ENCODE measurements at places on chromosomes 2 and 18.

GRCh38 chr2:79994161-79994560 is 310.4 kb downstream of the LRRTM1 start:
- no peak for DNase-seq

GRCh38 chr2:96970910-96971309 is 15.5 kb downstream of the FAM178B start:
- DNase-seq = no peak

GRCh38 chr2:191631754-191632153 is 46.2 kb upstream of the NABP1 start:
- no peak for DNase-seq

- DNase-seq = no peak
These were observed 13.1 kb upstream of the UGT1A9 start for GRCh38 chr2:233658610-233659009.

GRCh38 chr2:236607471-236608187 is 38.0 kb downstream of the ACKR3 start:
- DNase-seq = no peak

DNA sequence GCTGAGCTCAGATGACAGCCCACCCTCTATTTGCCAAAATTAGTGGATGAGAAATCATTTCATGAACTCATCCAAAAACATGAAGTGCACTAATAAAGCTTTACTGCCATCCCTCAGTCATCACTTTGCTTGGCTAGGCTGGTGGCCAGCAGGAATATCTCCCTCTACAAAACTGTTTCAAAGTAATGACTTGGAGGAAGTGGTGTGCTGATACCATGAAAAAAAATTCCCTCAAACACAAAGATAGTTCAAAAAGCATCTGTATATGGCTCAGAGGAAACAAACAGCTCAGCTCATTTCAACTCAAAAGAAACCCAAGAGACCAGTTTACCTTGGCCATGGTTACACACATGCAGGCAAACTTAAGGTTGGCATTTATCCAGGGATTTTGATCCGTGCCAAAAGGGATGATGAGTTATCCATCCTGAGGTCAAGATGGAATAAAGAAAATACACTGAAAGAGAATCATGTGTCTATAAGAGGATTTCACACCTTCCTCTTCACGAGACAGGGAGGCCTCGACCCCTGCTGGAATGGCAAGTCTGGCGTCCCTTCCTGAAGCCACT is 18.4 kb upstream of the WIPF1 start:
- no peak for DNase-seq

DNA sequence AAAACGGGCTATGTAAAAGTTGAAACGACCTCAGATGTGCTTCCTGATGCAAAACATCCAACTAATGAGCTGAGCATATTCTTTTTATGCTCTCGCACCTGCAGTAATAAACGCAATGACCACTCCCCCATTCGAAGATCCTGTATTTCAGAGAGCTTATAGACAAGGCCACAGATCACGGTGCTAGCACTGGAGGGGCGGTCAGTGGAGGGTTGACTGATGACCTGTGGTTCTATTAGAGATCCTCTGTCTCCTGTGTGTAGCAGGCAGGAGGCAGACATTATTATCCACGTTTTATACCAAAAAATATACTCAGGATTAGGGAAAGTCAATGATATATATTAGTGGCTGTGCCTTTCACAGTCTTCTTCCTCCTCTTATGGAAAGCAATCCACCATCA is 457.0 kb downstream of the CNTNAP5 start:
- DNase-seq = no peak

GRCh38 chr2:73925033-73925704 is 1.5 kb upstream of the DGUOK start:
- no peak for DNase-seq

GRCh38 chr2:150675807-150676206 is 188.3 kb upstream of the RND3 start:
- no peak for DNase-seq

- no peak for DNase-seq
These were observed 3.2 kb downstream of the RALBP1 start for GRCh38 chr18:9478545-9478944.

DNA sequence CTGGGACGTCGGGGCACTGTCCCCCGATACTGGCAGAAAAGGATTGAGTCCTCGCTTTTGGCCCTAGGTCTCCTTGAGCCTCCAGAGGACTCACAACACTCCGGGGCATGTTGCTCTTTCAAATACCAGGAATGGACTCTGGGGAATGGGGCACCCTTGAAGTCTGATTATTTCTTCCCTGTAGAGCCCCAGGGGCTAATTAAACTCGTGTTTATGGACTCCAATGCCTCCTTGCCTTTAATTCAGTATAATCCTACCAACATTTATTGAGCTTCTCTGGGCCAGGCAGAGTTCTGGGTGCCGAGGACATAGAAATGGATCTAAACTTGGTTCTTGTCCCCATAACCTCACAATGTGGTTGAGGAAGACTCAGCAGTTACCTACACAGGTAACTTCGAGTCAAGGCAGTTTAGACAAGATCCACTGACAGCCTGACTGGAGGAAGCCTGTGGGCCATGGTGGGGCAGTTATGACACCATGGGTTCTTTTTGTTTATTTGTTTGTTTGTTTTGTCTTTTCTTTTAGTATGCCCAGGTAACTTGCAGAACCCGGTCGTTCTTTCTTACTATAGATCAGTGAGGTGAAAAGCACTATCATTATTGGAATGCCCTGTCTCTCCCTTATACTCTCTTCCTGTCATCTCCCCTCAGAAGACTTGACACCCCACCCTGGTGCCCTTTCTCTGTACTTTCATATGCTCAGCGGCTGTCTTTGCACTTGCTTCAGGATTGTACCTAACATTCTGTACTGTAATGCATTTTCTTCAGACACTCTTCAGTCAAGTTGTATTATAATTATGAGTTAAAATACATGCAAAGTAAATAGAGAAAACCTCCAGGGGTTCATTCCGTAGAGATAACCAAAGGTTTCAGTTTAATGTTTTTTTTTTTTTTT is 3.2 kb downstream of the CFLAR start:
- DNase-seq = no peak

GRCh38 chr2:112160283-112161250 is 22.4 kb downstream of the FBLN7 start:
- no peak for DNase-seq

- DNase-seq = no peak
These were observed 75.0 kb upstream of the BZW1 start for GRCh38 chr2:200736646-200737274.

GRCh38 chr2:142875010-142875409 is 2.5 kb upstream of the KYNU start:
- no peak for DNase-seq

GRCh38 chr2:219434718-219435525 is at the start of gene SPEG:
Gene SPEG, plus strand, starts transcription at chr2:219434843. Its CDS starts 135 bp downstream, at chr2:219434978.
- no peak for DNase-seq

DNA sequence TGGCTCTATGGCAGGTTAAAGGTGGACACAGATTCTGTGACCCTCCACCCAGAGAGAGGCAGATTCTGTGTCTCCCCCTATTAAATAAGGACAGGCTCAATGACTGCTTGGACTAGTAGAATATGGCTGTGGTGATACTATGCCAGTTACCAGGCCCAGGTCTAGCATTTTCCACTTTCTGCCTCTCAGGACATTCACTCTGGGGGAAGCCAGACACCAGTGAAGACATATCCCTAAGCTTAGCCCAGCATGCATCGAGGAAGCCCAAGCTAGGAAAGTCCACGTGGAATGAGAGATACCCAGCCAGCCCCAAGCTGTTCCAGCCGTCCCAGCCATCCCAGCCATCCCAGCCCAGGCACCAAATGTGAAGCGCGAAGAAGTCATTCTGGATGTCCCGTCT is 40.3 kb downstream of the ST6GAL2 start:
- DNase-seq = no peak

DNA sequence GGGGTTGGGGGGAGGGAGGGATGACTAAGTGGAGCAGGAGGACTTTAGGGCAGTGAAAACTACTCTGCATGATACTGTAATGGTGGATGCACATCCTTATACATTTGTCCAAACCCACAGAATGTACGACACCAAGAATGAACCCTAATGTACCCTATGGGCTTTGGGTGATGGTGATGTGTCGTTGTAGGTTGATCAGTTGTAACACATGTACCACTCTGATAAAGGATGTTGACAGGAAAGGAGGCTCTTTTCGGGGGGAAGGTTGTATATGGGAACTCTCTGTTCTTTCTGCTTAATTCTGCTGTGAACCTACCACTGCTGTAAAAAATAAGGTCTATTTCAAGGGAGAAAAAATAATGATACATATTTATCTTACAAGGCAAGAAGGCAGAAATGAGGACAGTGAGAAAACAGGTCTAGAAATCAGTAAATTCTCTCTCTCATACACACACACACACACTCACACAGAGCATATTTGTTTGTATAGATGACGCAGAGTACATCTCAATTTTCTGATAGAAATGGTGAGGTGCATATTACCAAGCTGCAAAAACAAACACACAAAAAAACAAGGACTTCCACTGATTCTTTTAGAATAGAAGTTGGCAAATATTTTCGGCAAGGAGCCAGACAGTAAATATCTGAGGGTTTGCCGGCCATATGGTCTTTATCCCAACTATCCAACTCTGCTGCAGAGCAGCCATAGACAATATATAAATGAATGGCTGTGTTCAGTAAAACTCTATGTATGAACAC is 20.2 kb downstream of the FAM124B start:
- DNase-seq = no peak

DNA sequence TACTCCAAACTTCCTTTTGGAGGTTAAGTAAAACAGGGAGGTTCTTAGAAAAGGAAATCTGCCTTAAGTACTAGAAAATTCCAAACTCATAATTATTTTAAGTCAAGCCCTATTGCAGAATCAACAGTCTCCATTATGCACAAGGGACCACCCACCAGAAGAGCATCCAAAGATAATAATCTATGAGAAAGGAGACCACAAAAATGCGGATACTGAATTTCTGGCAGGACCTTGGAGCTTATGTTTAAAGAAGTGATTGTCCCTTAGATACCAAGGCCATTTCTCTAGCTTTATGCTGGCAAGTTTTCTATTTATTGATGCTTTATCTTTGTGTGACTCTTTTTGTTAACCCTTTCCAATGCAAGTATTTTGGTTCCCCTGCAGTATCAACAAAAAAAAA is 404.0 kb upstream of the MMADHC start:
- no peak for DNase-seq

- DNase-seq = no peak
These were observed 1.1 kb upstream of the ONECUT2 start for GRCh38 chr18:57433934-57434535.

GRCh38 chr2:70785137-70785911 is 5.1 kb downstream of the FIGLA start:
- no peak for DNase-seq

GRCh38 chr18:32391126-32391525 is 79.6 kb downstream of the GAREM1 start:
- DNase-seq = no peak

GRCh38 chr2:224793946-224794345 is 77.8 kb upstream of the CCDC195 start:
- no peak for DNase-seq

DNA sequence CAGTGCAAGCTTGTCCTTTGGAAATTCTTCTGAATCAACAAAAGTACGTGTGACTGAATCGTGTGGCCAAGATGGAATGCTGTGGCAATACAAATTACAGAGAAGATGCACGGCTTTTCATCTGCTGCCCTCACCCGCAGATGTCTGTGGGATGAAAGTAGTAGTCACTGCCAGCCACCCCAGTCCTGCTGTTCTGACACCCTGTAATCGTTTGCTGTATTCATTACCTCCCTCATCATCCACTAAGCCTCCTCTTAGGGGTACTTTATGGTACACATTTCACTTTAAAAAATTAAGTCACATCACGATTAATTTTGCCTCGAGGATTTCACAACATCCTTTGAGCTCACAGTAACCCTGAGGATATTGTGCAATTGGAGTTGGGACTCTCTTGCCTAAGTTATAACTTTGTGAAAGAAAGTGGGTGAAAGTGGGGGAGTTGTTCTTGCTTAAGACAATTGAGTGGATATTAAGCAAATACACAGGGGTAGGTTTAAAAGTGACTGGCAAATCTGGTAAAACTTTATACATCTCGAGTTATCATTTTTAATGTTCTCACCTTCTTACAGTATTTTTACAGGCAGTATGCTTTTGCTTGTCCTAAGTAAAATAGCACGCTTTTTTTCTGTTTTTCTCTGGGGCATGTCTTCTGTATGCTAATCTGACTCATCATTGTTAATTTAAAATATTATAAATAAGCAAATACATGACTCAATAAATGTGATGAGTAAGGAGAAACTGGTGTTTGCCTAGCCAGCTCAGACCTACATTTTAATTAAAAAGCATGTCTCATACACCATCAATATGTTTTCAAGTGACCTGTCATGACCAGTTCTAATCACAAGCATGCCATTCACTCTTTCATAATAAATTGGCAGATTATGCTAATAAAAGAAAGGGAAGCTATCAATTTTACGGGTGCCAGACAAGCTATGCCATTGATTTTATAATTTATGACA is 680.9 kb downstream of the IRS1 start:
- DNase-seq = no peak

- DNase-seq = no peak
These were observed 17.8 kb downstream of the CTAGE1 start for GRCh38 chr18:22399949-22400348.

GRCh38 chr2:203722411-203722810 is 16.0 kb downstream of the CD28 start:
- DNase-seq = no peak

DNA sequence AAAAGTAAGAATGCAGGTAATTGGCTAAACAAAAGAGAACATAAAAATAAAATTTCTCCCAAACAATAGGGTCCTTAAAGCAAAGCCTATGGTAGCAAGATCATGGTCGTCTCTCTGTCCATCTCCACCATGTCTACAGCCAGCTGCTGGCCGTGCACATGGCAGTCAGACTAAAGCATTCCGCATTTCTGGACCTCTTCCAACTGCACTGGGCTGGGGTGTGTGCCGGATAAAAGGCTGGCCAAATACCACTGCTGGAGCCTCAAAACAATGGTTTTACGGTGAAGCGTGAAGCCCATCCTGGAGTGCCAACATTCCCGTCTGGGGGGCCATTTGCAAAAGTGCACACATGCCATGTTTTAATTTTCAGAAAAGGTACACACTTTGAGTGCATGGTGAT is 74.8 kb upstream of the PIEZO2 start:
- DNase-seq = no peak

- DNase-seq = no peak
These were observed 308.5 kb upstream of the TFPI start for GRCh38 chr2:187862715-187863114.

GRCh38 chr2:73172963-73173362 is 29.4 kb upstream of the NOTO start:
- peak; percentile 14 for DNase-seq

DNA sequence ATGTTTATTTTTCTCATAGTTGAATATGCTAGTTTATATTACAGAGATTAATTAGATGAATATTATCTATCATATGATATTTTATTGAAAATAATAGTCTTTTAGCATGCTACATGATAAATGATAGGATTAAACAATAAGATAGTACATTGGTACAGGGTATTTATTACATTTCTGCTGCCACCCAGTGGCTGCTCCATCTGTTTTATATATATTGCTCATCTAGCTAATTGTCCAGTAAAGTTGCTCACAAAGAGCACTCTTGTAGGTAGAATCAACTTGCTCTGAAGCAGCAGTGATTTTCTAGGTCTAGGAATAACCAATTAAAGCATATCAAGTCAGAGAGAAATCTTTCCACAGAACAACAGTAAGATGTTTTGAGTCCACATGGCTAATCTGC is 183.3 kb downstream of the ASXL3 start:
- no peak for DNase-seq

Data from occipital lobe (tissue), 3 donors.